ENCODE measurements at places on chromosomes 7 and 10. TPM values are rescaled to one million over a fixed set of nuclear protein-coding genes. Genes with fewer than 3 reads are reported as not detected.

Gene MCM10
- total RNA-seq, result 4.1 TPM

Gene TEX36
- not detected for total RNA-seq

Gene SEMA3E
- total RNA-seq, result 9.2 TPM

Gene ARMC3
- 0.77 TPM for total RNA-seq

Gene SLC16A12
- total RNA-seq, result 4.4 TPM

Gene NEUROD6
- 0.93 TPM for total RNA-seq

Gene MET
- total RNA-seq, result 43.3 TPM

Gene METTL27
- 5.9 TPM for total RNA-seq

Gene STEAP1
- total RNA-seq, result 10.2 TPM

Gene GJD4
- not detected for total RNA-seq

Gene SFMBT2
- total RNA-seq, result 18.4 TPM

Gene TBXAS1
- total RNA-seq, result 5.9 TPM

Gene COL13A1
- total RNA-seq, result 8.1 TPM

Gene PRSS2
- total RNA-seq, result not detected

Gene COL28A1
- total RNA-seq, result 5.5 TPM

Gene LIPK
- not detected for total RNA-seq

Gene PAPSS2
- total RNA-seq, result 15.2 TPM

Gene NUTM2E
- total RNA-seq, result 0.33 TPM

Gene LRRC17
- 46.9 TPM for total RNA-seq

Gene SPDYE16
- 1.2 TPM for total RNA-seq

Gene PLAU
- total RNA-seq, result 8.1 TPM

Gene ZYX
- 29.9 TPM for total RNA-seq

Gene FAM20C
- total RNA-seq, result 24.7 TPM

Gene MARVELD1
- total RNA-seq, result 21.4 TPM

Gene CC2D2B
- total RNA-seq, result 2.5 TPM

Gene OR6B1
- not detected for total RNA-seq

Gene CNPY4
- total RNA-seq, result 36.2 TPM

Gene GALNT17
- 27.0 TPM for total RNA-seq

Gene TAS2R3
- 4.2 TPM for total RNA-seq

Gene PRPF18
- 61.7 TPM for total RNA-seq

Gene RNF148
- 4.3 TPM for total RNA-seq

Gene ADAMTS14
- 5.2 TPM for total RNA-seq

Gene TIMM23B
- total RNA-seq, result 27.1 TPM

Gene HOXA4
- total RNA-seq, result not detected

Gene SUN3
- not detected for total RNA-seq

Gene SPDYE11
- not detected for total RNA-seq

Gene FFAR4
- not detected for total RNA-seq

Measured in camera-type eye (tissue), 1 donor.